ENCODE measurements at places on chromosomes 4 and X.

DNA sequence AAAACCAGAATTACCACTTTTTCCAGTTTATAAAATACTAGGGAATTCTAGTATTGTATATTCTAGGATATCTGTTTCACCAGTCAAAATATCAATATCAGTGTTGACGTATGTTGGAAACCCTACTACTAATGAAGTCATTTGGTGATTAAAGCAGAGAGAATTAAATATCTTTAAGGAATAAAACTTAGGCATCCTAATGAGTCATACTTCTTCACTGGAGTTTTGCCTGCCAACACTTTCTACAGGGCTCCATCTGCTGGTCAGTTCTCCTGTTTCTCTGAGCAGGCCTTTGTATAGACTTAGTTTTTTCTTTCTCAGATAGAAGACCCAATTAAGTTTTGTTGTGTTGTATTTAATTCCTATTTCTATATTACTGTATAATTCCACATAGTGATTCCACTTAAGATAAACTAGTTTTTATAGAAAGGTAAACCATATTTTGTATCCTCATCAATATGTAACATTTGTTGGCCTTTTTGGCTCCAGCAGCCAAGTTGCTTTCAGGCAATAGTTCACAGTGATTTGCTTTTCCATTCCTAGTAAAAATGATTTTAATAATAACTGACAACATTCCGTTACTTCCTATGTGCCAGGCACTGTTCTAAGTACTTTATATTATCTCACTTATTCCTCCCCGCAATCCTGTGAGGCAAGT lies 3.5 kb downstream of the AP1AR start:
- peak; percentile 31 for DNase-seq

DNA sequence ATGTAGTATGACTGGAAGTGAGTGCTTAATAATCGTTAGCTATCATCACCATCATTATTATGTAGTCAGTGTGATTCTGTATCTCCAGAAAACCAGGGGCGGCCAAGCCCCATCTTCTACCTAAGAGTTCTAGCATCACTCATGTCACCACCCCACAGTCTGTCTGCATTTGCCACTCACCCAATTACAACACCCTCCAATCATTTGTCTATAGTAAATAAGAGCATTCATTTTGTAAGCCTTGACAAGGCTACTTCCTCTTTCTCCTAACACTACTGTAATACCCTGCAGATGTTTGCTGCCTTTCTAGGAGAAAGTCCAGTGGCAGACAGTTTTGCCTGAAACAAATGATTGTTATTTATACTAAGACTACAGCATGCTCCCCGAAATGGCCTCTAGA lies 15.8 kb upstream of the IL21 start:
- DNase-seq: no peak

DNA sequence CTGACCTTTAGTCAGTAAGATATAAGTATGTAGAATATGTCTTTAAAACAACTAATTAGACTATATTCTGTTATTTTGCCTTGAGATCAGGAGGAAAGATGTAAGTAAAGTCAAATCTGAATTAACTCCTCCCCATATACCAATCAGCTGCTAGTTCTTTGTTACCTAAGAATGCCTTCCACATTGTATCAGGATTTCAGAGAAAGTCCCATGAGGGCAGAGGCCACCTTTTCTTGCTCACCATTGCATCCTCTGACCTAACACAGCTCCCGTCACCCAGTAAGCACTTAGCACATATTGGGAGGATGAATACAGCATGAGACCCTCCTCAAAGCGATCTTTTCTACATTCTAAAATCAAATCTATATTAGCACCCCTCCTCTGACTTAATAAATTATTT lies 87.0 kb downstream of the COL25A1 start:
- no peak for DNase-seq

DNA sequence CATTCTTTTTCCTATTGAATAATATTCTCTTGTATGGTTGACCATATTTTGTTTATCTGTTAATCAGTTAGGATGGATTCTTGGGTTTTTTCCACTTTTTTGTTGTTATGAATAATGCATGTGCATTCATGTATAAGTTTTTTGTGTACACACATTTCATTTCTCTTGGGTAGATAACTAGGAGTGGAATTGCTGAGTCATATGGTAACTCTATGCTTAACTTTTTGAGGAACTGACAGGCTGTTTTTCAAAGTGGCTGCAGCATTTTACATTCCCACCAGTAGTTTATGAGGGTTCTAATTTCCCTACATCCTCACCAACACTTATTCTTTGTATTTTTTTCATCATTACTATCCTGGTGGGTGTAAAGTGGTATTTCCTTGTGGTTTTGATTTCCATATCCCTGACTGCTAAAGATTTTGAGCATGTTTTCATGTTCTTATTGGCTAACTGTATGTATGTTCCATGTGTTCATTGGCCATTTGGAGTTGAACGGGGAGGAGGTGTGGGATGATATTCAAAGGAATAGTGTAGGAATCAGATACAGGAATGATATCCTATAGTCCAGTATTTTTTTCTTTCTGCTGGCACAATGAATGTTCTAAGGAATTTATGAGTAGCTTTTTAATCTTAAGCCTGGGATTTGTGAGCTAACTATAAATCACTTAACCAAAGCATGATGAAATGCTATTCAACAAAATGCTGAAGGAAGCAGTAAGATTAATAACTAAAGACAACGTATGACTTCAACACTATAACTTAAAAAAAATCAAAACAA lies 114.3 kb downstream of the AMELX start:
- no peak for DNase-seq

- no peak for DNase-seq
These were observed 39.6 kb downstream of the ZCCHC13 start for GRCh38 chrX:74343343-74344279.

DNA sequence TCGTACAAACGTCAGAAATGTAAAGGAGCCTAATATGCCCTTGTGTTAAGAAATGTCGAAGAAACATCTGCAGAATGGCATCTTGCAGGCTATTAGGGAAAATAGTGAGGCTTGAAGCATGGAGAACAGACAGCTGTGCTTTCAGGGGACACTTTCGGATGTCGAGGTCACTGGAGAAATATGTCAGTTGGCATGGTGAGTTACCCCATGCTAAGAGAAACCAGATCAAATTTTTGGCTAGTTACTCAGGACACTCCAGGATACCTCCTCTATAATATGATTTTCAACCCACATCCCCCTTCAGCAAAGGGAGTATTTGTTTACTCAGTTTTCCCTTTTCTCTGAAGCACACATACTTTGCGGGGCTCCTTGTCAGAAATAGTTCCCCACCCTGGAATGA lies 171.4 kb downstream of the GPC3 start:
- no peak for DNase-seq

DNA sequence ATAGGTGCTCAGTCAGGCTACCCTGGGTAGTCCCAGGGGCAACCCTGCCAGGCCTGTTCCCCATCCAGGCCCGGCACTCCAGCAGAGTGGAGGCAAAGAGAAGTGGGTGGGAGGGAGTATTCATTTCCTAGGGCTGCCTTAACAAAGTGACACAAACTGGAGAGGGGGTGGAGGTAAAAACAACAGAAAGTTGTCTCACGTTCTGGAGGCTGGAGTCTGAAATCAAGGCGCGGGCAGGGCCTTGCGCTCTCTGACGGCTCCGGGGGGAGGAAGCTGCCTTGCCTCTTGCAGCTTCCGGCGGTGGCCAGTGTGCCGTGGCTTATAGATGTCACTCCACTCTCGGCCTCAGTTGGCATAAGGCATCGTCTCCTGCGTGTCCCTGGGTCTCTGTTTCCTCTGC lies 90.8 kb downstream of the DCTD start:
- DNase-seq: no peak

DNA sequence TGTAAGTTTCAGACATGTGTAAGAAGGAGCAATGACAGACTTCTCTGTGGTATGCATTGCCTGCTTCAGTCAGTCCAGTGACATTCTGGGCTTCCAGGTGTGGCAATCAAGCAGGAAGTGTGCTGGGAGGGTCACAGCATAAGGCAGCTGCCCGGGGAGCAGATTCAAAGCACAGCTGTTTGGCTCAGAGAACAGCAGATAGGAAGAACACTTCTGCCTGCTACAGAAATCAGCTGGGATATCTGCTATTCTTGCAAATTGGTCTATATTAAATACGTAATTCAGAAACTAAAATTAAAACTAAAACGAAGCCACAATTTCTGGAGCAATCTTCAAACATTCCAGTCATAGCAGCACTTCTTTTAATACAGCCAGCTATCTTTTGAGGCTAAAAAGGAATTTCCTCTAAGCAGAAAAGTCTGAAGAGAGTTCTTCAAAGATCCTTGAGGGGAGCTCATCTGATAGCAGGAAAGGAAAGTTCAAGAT lies 47.5 kb upstream of the GALNT7 start:
- DNase-seq: no peak

GRCh38 chr4:187125062-187125461 lies 401.4 kb upstream of the FAT1 start:
- DNase-seq: no peak

DNA sequence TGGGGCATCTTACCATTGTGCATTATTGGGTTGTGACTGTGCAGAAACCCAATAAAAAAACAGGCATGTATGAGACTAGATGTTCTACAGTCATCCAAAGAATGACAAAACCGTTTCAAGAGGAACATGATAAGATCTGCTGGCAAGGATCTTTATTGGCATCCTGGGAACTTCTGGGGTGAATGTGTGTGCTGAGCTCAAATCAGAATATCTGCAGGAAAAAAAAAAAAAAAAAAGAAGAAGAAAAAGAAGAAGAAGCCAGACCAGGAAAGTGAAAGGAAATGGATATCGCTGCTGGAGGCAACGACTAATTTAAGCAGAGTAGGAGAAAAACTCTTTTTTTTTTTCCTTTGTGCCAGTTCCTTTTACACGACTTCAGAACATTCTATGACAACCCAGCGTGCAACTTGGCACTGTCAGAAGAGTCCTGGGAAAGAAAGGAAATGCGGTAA lies 484.2 kb upstream of the BOD1L1 start:
- DNase-seq: no peak

GRCh38 chrX:31706466-31706865 lies 634.6 kb upstream of the FTHL17 start:
- DNase-seq: no peak

DNA sequence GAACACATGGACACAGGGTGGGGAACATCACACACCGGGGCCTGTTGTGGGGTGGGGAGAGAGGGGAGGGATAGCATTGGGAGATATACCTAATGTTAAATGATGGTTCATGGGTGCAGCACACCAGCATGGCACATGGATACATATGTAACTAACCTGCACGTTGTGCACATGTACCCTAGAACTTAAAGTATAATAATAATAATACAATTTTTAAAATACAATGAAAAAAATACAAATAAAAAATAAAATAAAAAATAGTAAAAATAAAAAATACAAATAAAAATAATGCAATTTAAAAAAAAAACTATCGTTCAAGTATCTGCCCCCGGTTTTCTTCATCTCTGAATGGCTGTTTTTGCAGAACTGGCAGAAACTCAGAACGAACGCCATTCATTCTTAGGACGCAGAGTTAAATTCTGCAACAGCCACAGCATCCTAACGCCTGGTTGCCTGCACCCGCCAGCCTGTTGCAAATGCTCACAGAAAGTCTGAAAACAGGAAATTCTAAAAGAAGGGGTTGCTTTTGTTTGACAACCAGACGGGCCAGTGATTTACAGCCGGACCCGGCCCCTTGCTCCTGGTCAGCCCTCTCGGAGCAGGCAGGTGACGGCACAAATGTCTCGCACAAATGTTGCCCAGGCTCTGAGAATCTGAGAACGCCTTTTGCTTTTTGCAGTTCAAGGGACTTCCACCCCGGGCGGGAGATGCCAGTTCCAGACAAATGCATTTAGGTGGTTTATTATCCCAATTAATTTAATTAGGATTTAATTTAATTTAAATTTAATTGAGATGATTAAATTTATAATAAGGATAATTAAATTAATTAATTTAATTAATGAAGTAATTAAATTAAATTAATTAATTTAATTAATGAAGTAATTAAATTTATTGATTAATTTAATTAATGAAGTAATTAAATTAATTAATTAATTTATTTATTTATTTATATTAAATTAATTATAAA lies 47.8 kb downstream of the CRLF2 start:
- no peak for DNase-seq

DNA sequence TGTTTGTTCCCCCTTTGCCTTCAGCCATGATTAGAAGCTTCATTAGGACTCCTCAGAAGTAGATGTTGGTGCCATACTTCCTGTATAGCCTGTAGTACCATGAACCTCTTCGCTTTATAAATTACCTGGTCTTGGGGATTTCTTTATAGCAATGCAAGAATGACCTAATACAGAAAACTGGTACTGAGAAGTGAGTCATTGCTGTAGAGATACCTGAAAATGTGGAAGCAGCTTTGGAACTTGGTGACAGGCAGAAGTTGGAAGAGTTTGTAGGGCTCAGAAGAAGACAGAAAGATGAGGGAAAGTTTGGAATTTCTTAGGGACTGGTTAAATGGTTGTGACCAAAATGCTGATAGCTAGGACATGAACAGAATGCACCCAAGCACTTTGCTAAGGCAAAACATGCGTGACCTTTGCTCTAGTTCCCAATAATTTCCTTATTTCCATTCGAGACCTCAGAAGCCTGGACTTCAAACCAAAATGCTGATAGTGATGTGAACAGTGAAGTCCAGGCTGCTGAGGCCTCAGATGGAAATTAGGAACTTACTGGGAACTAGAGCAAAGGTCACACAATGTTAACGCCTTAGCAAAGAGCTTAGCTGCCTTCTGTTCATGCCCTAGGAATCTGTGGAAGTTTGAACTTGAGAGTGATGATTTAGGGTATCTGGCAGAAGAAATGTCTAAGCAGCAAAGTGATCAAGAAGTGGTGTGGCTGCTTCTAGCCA lies 3.0 kb upstream of the USP46 start:
- no peak for DNase-seq

DNA sequence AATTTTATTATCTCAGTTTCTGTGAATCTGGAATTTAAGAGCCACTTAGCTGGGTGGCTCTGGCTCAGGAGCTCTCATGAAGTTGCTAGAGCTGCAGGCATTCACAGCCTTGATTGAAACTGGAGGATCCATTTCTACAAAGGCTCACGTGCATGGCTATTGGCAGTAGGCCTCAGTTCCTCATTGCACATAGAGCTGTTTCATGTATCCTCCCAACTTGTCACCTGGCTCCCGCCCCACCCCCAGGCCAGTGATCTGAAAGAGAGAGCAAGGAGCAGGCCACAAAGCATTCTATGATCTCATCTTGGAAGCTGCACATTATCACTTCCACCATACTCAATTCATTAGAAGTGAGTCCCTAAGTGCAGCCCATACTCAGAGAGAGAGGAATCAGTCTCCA lies 18.5 kb upstream of the AP1AR start:
- no peak for DNase-seq

GRCh38 chr4:106451091-106451490 lies 82.5 kb upstream of the GIMD1 start:
- DNase-seq: no peak

- no peak for DNase-seq
These were observed 19.5 kb downstream of the TMPRSS11E start for GRCh38 chr4:68466751-68467150.

DNA sequence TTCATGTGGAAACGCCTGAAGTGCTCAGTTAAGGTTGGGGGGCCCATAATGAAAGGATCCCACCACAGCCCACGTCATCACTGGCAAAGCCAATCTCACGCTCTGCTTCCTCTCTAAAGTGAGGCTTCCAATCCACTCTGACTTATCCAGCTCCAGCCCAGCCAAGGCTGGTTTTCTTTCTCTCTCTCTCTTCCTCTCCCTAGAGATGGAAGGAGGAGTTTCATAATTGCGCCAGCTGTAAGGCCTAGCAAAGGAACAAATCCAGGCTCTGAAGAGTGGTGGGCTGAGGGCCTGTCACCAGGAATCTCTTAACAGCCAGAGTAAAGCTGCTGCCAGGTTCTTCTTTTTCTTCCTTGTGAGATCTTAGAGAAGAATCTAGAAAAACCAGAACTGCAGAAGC lies 20.7 kb upstream of the BCLAF3 start:
- DNase-seq: no peak

- DNase-seq: no peak
These were observed 205.4 kb downstream of the SPATA18 start for GRCh38 chr4:52256522-52256921.
